NCI-H510A (cell line): ENCODE measurements at places on chromosomes 6 and 20.
A peak's percentile ranks its signal among the peaks of the same experiment; 100 is the strongest.

GRCh38 chr6:49531774-49532569 is 18.5 kb upstream of the C6orf141 start:
- DNase-seq, result peak; percentile 28

DNA sequence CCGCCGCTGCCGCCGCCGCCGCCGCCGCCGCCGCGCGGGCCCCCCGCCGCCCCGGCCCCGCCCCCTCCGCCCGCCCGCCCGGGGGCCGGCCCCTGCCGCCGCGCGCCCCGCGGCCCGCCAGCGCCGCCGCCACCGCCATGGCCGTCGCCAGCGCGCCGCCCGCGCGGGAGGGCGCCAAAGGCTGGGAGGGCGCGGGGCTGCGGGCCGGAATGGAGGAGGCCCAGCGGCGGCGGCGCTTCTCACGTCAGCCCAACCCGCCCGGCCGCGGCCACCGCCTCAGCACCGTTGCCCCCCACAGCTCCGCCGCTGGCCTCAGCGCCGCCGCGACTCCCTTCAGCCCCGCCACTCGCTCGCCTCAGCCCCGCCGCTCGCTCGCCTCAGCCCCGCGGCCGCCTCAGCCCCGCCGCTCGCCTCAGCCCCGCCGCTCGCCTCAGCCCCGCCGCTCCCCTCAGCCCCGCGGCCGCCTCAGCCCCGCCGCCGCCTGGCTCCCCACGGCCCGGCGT is 258 bp downstream of the PHF10 start:
- DNase-seq, result no peak

GRCh38 chr20:1422753-1423152 is 29.9 kb upstream of the FKBP1A start:
- no peak for DNase-seq

GRCh38 chr6:119348748-119349360 is 707 bp downstream of the MAN1A1 start:
- no peak for DNase-seq

- no peak for DNase-seq
These were observed 40.9 kb downstream of the LY86 start for GRCh38 chr6:6629402-6629801.

- no peak for DNase-seq
These were observed 53.9 kb downstream of the ECT2L start for GRCh38 chr6:138849791-138850190.

DNA sequence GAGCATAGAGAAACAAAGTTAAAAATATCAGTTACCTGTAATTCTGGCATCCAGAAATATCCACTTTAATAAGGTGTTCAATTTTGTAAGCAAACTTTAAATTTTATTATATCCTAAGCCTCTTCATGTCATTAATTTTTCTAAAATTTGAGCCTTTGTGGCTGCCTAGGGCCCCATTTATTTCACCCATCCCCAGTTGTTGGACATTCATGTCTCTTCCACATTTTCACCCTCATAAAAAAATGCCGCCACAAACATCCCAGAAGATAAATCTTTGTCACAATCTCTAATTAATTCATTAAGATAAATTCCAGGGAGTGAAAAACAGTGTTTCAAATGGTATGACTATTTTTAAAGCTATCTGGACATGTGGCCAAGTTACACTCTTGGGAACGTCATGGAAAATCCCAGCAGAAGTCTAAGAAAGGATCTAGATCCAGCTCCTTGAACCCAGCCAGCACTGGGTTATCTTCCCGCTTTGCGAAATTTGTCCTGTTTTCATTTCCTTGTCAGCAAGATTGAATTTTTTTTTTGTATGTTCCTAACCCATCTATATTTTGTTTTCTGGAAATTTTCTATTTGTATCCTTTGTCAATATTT is 97.2 kb downstream of the TMEM242 start:
- no peak for DNase-seq

DNA sequence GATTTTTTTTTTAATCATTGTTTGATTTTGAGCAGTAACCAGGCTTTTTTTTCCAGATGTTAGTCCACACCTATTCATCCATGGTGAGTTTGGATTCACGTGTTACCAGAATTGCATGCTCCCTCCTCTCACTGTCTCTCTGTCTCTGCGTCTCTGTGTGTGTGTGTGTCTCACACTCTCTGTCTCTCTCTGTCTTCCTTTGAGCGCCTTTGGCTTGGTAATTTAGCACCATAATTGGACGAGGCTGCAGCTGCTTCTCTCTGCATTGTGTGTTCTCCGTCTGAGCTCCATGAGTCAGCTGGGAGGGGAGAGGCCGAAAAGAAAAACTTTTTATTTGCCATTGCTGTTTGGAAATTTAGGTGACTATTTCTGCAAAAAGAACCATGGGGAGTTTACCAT is 3.4 kb downstream of the TFAP2B start:
- DNase-seq, result no peak

GRCh38 chr20:11143481-11143880 is 469.7 kb upstream of the JAG1 start:
- no peak for DNase-seq

DNA sequence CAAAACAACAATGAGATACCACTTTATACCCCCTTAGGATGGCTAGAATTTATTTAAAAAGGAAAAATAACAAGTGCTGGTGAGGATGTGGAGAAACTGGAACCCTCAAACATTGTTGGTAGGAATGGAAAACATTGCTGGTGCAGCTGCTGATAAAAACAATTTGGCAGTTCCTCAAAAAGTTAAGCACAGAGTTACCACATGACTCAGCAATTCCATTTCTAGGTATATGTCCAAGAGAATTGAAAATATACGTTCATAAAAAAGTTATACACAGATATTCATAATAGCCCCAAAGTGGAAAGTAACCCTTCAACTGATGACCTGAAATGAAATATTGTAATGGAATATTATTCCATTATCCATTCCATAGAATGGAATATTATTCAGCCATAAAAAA is 55.0 kb downstream of the CD83 start:
- DNase-seq, result no peak

DNA sequence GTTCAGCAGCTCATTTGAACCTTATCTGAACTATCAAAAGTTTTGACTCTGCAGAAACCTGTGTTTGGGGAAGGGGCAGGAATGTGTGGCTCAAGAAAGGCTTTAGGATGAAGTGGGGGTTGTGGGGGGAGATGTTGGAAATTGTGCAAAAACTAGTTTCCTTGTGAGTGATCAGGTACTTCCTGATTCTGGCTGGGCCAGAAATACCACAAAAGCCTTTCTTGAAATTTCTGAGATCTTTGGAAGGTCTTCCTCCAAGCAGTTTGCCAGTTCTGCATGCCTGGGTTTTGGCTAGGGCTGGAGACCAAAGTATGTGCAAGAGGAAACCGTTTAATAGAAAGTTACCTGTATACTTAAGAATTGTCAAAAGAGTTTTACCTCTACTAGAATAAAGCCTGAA is 116.6 kb downstream of the BMP2 start:
- DNase-seq, result no peak

DNA sequence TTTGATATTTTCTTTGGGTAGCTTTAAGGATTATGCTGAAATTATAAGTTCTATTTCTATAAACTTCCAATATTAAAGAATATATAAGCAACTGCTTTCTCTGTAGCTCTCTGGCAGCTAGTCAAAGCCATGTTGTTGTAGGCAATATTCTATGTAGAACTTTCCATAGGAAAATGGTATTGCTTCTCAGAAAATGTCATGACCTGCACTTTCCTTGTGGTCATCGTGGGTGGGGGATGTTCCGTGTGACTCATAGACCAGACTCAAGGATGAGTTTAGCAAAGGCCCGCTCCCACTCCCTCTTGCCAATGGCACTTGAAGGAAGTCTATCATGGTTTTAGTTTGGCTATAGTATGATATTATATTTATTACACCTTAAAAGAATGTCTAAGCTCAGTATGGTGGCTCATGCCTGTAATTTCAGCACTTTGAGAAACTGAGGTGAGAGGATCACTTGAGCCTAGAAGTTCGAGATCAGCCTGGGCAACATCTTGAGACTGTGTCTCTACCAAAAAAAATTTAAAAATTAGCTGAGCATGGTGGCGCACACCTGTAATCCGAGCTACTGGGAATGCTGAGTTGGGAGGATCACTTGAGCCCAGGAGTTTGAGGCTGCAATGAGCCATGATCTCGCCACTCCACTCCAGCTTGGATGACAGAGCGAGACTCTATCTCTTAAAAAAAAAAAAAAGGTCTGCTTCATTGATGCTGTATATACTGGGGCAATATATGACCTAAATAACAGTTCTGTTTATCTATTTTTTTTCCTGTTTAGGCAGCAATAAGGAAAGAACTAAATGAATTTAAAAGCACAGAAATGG is 36.6 kb upstream of the LTV1 start:
- DNase-seq, result no peak

- no peak for DNase-seq
These were observed 235.8 kb downstream of the PHACTR1 start for GRCh38 chr6:12952318-12952717.

DNA sequence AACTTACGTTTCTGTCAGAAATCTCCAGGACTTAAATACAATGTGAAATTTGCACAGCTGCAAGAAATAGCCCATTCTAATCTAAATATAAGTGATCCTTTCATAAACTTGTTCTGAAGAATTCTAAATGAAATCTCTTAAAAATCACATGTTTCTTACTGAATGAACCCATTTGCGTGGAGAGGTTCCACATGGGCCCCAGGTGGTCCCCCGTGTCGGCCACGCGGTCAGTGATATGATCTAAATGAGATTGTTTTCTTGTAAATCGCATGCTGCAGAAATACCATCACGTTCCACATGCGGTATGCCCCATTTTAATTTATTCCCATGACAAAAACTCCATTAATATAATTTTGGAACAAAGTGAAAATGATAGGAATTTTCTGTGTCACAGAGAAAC is 818.9 kb upstream of the SLC35B3 start:
- DNase-seq, result no peak

GRCh38 chr6:50380406-50381098 is 330.8 kb upstream of the DEFB112 start:
- no peak for DNase-seq

GRCh38 chr6:167238146-167238693 is 52.9 kb upstream of the UNC93A start:
- DNase-seq, result peak; percentile 40

DNA sequence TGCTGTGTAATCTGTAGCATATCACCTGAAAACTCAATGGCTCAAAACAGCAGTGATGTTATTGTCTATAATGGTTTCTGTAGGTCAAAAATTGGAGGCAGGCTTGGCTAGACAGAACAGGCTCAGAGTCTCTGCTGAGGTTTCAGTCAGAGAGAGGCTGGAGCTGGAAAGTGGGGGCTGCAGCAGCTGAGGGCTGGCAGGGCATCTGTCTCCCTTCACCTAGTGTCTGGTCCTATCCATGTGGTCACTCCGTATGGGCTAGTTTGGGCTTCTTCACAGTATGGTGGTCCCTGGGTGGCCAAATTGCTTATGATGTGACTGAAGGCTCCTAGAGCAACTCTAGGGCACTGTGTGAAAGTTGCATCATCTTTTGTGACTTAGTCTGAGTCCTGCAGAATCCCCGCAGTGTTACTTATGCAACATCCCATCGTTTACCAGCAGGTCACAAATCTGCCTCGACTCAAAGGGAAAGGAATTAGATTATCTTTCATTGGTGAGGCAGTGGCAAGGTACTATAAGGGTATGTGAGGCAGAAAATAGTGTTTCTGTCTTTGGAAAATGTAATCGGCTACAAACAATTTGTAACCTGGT is 497.0 kb downstream of the EPHA7 start:
- DNase-seq, result no peak

GRCh38 chr6:111231090-111231459 is 143.8 kb downstream of the SLC16A10 start:
- no peak for DNase-seq

DNA sequence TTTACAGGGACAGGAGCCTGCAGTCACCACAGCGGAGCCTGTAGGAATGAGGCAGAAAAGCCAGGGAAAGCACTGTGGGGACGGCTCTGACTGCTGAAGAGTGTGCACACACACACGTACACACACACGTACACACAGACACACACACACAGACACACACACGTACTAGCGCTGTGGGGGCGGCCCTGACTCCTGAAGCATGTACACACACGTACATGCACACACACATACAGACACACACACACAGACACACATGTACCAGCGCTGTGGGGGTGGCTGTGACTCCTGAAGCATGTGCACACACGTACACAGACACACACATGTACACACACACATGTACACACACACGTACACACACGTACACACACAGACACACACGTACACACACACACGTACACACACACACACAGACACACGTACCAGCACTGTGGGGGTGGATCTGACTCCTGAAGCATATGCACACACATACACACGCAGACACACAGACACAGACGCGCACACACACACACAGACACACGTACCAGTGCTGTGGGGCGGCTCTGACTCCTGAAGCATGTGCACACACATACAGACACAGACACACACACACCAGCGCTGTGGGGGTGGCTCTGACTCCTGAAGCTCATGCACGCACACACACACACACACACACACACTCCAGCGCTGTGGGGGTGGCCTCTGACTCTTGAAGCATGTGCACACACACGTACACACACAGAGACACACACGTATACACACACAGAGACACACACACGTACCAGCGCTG is 127.3 kb downstream of the DLL1 start:
- no peak for DNase-seq

DNA sequence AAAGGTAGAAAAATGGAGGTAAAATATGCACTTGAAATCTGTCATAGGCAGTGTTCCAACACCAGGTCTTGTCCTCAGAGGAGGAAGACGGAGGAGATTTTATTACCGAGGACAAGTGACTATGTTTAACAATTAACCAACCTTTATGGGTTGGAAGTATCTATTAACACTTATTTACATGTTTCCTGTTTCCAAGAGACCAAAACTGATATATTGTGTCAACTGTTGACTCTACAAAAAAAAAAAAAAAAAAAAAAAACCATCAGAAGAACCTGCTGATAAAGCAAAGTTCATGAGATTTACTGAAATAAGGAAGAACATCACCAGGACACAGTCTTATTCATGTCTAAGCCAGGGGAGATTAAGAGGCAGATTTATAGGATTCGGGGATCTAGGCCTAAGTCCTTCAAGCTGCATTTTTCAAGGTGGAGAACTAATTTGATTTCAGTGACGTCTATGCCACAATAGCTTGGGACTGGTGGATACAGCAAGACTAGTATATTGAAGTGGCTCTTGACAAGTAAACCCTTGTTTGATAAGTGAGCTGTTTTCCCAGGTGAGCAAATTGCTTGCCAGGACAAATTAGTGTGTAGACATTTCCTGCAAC is 126.6 kb upstream of the NAA20 start:
- peak; percentile 63 for DNase-seq

DNA sequence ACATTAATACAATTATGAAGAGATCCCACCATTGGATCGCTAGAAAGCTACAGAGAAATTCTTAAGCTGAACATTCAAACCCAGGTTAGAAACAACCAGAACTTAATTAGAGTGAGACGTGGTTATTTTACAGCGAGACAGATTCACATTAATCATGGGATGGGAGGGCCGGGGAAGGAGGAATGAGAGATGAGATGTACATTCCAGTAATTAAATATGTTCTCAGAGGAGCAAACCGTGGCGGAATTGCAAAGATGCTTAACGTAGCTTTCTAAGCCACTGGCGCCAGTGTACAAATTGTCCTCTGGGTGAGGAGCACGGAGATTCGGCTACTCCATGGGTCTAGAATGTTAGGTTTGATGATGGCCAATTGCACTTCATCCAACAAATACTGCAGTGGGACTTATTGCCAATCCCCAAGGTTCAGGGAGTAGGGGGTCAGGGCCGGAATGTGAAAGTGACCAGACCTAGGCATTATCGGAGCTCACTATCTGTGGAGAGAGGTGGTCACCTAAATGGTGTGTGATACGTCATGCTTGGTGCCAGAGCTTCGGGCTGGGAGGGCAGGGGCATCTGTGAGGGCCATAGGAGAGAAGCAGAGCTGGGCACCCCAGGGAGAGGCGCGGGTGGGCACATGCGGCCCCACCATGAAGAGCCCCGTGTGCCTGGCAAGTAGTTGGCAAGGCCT is 114.7 kb downstream of the EDN3 start:
- no peak for DNase-seq
